Stimulated activated CD8-positive, alpha-beta memory T cell treated with anti-CD3 and anti-CD28 coated beads, Interleukin-7, amount 100 ng/mL, for 1 hour (primary cell): ENCODE measurements at places on chromosomes 2 and 18.

DNA sequence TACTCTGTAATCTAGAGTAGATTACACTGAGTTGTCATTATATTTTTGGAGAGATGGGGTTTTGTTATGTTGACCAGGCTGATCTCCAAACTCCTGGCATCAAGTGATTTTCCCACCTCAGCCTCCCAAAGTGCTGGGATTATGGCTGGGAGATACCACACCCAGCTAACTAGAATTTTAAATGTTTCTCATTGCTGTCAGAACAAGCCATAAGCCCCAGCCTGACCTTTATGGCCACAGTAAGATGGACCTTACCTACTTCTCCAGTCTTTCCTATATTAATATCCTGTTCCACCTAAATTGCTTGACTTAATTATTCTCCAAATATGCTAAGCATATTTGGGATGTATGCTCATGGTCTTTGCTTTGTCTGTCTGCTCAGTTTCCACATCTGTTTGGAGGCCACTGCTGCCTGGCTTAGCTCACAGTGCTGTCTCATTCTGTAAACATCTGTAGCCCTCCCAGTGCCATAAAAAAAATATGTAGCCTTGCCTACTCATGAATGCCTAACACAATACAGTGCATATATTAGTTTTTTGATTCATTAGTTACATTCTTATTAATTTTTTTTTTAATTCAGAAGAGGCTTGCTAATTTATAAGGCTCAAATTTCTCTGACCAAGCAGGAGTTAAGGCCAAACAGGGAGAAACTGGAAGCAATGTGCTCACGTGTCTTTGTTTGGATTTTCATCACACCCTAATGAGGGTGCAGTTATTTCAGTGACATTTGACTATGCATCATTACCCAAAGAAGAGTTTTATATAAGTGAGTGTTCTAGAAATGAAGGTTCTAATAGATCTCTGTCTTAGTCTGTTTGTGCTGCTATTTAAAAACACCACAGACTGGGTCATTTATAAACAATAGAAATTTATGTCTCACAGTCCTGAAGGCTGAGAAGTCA is 45.3 kb upstream of the PSME4 start:
- DNase-seq = no peak

- no peak for DNase-seq
These were observed 43.9 kb upstream of the KCNF1 start for GRCh38 chr2:10867692-10868420.

GRCh38 chr18:3246635-3247239 is 864 bp upstream of the MYL12A start:
- DNase-seq = no peak

DNA sequence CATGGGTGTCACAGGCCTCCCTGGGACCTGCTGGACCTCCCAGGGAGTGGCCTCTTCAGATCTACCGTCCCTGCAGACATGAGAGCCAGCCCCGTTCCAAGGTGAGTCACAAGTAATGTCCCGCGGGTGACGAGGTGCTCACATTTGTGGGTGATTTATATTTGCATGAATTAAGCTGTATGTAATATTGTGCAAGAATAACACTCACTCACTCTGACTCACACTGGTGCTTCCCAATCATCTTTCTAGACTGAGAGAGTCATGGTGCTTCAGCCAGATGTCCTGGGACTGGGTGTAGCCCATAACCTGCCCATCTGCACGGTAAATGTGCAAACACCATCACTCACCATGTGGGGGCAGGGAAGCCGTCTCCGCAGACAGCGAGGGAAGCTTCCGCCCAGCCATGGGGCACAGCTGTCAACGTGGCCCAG is 347.5 kb upstream of the SALL3 start:
- DNase-seq = no peak

DNA sequence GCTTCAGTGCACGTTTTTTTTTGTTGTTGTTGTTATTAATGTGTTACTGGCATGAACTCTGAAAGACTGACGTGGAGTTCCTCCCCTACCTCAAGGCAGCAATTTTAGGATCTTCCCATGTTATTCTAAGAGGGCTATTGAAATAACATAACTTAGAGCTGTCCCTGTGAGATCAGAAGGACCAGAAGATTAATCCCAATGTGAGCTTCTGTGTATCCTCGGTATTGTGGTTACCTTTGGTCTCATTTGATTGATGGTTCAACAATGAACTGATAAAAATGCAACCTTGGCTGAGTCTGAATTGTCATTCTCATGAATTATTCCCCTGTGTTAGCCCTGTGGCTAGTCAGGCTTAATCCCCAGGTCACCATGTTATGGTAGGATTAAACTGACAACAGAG is 394.1 kb downstream of the TRIB2 start:
- no peak for DNase-seq

DNA sequence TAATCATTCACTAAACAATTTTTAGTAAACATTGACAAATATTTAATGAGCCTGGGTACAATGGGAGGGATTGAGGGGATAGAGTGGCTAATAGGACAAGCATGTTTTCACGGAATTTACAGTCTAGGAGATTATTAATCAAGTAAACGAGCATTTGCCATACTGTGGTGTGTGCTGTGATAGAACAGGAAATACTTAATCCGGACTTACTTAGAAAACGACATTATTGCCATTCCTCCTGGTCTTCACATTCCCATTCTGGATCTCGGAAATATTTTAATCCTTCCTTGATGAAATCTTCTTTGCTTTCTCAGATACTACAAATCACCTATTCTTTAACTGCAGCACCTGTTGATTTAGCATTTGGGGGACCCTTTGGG is 905 bp downstream of the TTLL4 start:
- no peak for DNase-seq

DNA sequence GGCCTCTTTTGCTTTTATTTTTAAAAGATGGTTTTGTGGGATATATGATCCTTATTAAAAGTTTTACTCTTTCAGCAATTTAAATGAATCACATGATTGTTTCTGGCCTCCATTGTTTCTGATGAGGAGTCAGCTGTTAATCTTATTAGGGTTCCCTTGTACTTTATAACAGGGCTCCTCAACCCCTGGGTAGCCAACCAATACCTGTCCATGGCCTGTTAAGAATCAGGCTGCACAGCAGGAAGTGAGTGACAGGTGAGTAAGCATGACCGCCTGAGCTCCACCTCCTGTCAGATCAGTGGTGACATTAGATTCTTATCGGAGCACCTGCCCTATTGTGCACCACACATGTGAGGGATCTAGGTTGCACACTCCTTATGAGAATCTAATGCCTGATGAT is 45.1 kb upstream of the FAM98A start:
- DNase-seq = no peak

DNA sequence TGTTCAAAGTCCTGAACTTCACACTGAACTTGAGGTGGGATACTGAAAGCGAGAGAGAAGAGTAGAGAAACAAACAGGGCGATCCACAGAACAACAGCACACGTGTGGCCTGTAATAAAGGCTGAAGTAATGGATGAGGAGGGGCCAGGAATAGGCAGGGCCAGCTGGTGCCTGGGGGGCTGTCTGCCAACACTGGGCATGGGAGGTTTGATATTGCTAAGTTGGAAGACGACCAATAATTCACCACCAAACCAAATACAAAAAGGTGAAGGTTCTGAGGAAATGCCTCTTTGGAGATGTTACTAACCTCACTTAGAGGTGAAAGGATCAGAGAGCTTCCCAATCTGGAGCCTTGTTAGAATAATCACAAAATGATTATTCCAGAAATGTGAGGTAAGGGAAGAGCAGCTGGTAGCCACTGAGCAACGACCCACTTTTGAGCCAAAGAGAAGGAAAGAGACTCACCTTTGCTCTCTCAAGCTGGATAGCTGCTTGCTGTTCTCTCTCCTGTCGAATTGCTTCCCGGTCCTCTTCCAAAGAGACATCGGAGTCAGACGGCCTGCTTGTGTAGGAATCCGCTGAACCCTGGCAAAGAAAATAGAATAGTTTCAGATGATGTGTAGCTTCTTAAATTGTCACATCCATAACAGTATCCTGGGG is 54.7 kb upstream of the ARL5A start:
- no peak for DNase-seq

DNA sequence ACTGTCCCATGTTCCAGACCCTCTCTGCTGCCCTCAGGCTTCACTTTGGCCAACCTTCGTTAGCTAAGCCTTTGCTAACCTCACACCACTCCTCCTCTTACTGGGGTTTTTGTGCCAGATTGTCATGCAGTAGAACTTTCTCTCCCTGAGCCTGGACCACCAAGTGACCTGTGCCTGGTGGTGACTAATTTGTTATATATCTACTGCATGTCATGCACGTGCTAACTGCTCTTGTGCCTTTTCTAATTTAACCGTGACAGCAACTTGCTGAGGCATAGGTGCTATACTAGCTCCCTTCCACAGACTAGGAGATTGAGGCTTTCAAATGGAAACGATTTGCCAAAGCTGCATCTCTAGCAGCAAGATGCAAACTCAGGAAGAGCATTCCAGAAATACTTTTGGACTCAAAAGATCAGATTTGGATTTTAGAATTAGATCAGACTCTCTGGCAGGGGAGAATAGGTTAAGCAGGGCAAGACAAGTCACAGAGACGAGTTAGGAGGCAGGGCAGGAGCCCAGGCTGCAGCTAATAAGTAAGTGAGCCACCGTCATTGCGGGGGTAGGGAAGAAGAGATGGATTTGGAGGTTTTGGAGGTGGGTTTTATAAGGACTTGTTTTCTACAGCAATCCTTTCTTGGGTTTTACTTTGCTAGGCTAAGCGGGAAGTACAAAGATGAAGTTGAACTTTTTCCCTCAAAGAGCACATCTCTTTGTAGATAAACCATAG is 1.8 kb downstream of the PPP1R7 start:
- DNase-seq = no peak

DNA sequence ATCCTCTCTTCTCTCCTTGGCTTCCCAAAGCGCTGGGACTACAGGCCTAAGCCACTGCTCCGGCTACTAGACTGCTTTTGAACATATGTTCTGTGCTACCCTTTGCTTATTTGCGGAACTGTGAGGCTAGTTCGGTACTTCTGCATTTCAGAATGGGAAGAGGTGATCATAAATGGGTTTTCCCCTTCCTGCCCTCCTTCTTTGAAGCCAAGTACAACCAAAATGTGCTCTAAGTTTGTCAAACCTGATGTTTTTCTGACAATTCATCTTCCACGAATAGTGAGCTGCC is 1.7 kb upstream of the ESCO1 start:
- DNase-seq = no peak

GRCh38 chr2:105373895-105374401 is 24.9 kb downstream of the FHL2 start:
- no peak for DNase-seq

- DNase-seq = no peak
These were observed 141.9 kb downstream of the LCLAT1 start for GRCh38 chr2:30588994-30589393.

DNA sequence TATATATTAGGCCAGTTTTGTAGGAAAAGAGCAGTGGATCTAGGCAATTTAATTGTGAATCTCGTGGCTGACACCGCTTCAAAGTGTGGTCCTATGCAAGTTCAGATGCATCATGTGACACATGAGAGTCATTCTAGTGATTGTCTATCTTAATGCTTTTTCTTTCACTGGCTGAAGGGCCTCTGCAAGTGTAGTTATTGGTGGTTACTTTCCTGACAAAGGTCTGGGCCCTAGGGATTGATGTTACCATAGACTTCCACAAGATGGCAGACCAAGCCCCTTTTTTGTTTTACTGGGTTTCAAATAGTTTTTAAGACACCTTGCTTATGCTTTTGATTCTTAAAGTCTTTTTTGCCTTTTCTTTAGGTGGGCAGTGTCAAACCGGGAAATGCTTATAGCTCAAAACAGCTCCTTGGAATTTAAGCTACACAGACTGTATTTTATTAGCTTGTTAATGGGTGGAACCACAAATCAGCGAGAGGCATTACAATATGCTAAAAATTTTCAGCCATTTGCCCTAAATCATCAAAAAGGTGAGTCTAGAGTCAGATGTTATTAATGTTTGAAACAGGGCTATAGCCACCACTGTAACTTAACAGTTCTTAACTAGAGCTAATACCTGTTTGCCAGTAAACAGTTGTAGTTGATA is 25.9 kb downstream of the CD8A start:
- no peak for DNase-seq

GRCh38 chr2:26559556-26559955 is 81.6 kb downstream of the CIB4 start:
- DNase-seq = no peak

DNA sequence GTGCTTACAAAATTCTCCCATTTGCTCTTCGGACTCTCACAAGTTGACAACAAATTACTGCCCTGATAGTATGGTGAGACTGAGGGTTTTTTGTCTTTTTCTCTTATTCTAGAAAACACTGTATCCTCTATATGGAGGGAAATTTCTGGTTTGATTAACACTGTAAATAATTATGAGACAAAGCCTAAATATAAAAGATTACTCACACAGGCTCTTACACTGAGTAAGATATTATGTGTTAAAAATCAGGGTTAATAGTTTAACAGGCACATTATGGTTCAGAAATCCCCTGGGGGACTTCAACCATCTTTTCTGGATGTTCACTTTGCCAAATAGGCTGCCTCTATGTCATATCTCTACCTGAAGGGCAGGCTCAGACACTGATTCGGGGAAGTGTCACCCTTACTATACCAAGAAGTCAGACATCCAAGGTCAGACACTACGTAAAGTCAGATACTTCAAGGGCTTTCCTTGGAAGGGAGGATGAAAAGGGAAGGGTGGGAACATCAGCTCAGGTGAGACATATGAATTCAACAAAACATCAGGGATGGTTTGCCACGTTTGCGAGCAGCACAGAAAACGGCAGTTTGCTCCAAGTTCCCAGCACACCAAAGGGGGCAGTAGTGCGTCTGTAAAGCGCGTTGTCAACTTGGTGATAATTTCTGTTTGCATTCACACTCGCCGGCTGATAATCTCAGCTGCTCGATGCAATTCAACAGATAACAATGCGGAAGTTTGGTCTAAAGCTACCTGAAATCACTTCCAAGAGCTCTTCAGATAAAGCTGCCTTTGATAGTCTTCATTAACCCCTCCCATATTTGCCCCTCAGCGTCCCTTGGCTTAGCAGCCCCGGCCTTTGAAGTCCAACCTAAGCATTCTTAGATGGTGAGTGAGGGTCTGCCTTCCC is 972 bp upstream of the RASGRP3 start:
- DNase-seq = peak; percentile 64

DNA sequence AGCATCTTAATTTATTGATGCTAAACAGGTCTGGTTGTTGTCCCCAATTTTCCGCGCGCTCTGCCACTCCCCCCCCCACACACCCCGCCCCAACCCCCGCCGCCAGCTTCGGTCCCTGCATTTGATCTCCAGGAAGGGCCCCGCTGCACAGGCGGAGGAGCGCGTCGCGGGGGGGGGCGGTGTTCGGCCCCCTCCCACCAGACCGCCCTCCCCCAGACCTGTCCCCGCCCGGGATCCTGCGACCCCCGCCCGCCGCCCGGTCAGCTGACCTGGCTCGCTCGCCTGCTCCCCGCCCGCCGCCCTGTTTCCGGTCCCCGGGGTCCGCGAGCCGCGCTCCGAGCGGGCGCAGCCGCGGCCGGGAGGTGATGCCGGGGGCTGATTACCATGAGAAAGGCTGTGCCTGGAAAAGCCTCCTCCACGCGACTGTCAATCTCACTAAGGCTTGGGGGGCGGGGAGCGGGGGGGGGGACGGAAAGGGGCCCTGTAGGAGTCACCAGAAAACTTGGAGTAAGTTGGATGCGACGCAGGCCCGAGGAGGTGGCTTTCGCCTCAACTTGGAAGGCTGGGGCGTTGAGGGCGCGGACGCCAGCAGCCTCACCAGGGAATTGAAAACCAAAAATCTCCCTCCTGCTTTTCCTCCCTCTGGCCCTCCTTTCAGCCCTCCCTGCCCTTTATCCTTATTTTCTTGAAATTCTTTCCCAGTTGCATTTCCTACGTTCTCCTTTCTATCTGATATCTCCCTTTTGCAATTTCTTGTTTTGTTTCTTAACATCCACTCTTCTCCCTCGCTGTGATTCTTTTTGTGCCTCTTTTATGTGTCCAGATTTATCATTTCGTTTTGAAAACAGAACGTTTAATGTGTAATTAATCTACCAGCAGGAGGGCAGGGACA is 4.4 kb upstream of the ZEB2 start:
- no peak for DNase-seq

- no peak for DNase-seq
These were observed 15.0 kb upstream of the PGAP1 start for GRCh38 chr2:196941398-196942078.
